ENCODE measurements at places on chromosomes 13 and 19. TPM values are rescaled to one million over a fixed set of nuclear protein-coding genes. Genes with fewer than 3 reads are reported as not detected.

ZNF431 gene
- 2.3 TPM for total RNA-seq

TRAPPC6A gene
- total RNA-seq: 22.1 TPM

C19orf85 gene
- not detected for total RNA-seq

ARMC6 gene
- 33.5 TPM for total RNA-seq

SYCN gene
- not detected for total RNA-seq

ADM5 gene
- total RNA-seq: 0.59 TPM

SIGLEC5 gene
- not detected for total RNA-seq

GRIN3B gene
- total RNA-seq: not detected

N4BP2L1 gene
- 0.21 TPM for total RNA-seq

C5AR1 gene
- total RNA-seq: not detected

CGB5 gene
- total RNA-seq: not detected

POU4F1 gene
- total RNA-seq: 0.85 TPM

KLHL1 gene
- 0.03 TPM for total RNA-seq

PPP1R15A gene
- 26.3 TPM for total RNA-seq

SERPINE3 gene
- not detected for total RNA-seq

CLEC17A gene
- not detected for total RNA-seq

POLRMT gene
- total RNA-seq: 37.3 TPM

CHERP gene
- 2.0 TPM for total RNA-seq

NUFIP1 gene
- total RNA-seq: 5.1 TPM

IGFL1 gene
- total RNA-seq: not detected

S1PR2 gene
- 4.7 TPM for total RNA-seq

CATSPERD gene
- total RNA-seq: not detected

ZNF536 gene
- total RNA-seq: 2.7 TPM

AKAP8 gene
- total RNA-seq: 11.5 TPM

IRGC gene
- total RNA-seq: not detected

CD37 gene
- not detected for total RNA-seq

PSG1 gene
- total RNA-seq: not detected

MCEMP1 gene
- total RNA-seq: not detected

KANK2 gene
- 10.7 TPM for total RNA-seq

ZNF90 gene
- 0.77 TPM for total RNA-seq

PLPPR2 gene
- total RNA-seq: 7.6 TPM

ZNF121 gene
- total RNA-seq: 52.8 TPM

RFPL4AL1 gene
- total RNA-seq: not detected

MAP4K1 gene
- total RNA-seq: 0.29 TPM

Data from SK-MEL-5 (cell line).